Tibial artery (tissue), 4 donors: ENCODE measurements at places on chromosomes 4 and X.

DNA sequence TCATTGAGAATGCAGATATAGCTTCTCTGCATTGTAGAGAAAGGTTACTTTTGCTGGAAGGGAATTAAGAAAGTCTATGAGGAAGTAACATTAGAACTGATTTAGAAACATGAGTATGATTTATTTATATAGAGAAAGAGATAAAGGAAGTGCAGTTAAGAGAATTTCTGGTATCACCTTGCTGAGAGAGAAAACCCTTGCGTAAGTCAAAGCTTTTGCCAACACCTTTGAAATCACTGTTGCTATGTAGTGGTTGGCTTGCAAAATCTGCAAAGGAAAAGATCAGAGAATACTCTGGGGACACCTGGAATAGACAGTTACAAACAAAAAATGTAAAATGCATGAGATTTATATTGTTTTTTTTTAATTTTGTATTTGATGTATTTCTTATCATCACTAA, 137.3 kb upstream of the RXFP1 start:
- H3K4me3 ChIP-seq, result no peak overlapping the region
- no peaks in the 10 kb centered on the region for H3K4me1 ChIP-seq
- no peak overlapping the region for H3K27ac ChIP-seq
- no peak for DNase-seq
- H3K27me3 ChIP-seq, result no peaks in the 10 kb centered on the region

- no peaks in the 10 kb centered on the region for H3K36me3 ChIP-seq
- no peaks in the 10 kb centered on the region for H3K4me1 ChIP-seq
- DNase-seq, result no peak
- no peak overlapping the region for H3K4me3 ChIP-seq
Observed at GRCh38 chr4:20589436-20589835, 110.8 kb upstream of the PACRGL start.

DNA sequence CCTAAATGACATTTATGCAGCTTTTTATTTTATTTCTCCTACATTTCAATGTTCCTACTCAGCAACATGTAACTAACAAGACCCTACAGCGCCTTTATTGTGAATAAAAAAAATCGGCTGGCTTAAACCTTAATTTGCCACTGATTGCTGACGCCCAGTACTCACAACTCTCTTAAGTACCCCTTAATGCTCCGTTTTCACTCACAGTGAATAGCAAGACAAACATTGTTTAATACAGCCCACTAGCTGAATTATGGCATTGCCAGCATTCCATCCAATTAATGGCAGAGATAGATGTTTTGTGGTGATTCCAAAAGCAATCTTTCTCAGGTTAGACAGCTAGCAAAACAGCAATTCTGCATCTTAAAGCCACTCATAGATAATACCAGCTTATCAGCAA, 61.1 kb downstream of the PPARGC1A start:
- DNase-seq, result no peak
- no peak overlapping the region for H3K27ac ChIP-seq
- no peaks in the 10 kb centered on the region for H3K36me3 ChIP-seq

GRCh38 chrX:109619771-109620170, 5.2 kb downstream of the KCNE5 start:
- H3K4me1 ChIP-seq, result no peaks in the 10 kb centered on the region
- H3K27me3 ChIP-seq, result no peaks in the 10 kb centered on the region
- no peak for DNase-seq
- no peak overlapping the region for H3K4me3 ChIP-seq

- H3K27ac ChIP-seq, result no peak overlapping the region
- DNase-seq, result no peak
- H3K4me1 ChIP-seq, result no peaks in the 10 kb centered on the region
- no peaks in the 10 kb centered on the region for H3K36me3 ChIP-seq
Observed at GRCh38 chrX:86002076-86002896, 45.1 kb downstream of the CHM start.

DNA sequence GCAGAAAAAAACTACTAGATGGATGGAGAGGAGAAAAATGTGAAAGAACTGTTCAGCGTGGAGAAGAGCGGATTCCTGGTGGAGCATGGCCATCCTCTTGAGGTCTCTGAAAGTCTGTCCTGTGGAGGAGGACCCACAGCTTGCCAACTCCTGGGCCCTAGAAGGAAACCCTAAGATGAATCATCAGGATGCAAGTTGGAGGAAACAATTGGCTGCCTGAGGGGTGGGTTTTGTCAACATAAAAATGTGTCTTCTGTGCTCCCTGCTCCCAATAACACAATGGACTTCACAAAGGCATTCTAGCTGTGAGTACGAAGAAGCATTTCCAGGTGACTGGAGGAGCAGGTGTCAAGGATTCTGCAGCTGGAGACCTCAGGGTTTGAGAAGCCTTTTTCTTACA, 37.2 kb downstream of the CNGA2 start:
- H3K27me3 ChIP-seq, result no peaks in the 10 kb centered on the region
- H3K4me3 ChIP-seq, result no peak overlapping the region
- no peaks in the 10 kb centered on the region for H3K4me1 ChIP-seq
- no peak overlapping the region for H3K27ac ChIP-seq

DNA sequence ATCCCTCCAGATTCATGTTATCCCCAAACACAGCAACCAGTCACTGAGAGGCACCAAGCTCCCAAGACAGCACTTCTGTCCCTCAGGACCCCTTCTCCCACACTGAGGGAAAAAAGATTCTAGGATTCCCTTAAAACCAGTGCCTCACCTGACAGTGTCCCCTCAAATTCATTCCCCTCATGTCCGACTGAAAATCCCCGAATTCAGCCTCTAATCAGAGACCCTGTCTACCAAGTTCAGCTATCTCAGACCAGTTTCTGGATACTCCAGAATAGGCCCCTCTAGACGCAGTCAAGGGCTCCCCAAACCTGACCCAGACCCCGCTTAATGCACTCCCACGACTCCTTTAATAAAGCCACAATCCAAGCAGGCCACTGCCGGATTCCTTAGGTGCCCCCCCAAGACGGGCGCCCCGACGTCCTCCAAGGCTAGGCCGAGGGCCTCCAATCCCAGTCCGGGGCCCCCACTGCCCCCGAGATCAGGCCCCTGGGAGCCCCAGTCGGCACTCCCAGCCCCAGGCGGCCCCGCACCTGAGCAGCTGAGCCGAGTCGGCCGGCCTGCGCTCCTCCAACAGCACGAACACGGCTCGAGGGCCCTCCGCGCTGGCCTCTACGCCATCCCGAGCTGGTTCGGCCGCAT, 457 bp downstream of the TFE3 start:
- peak overlapping the region; percentile 88 for H3K4me3 ChIP-seq
- H3K36me3 ChIP-seq, result peaks cover 20% of the 10 kb centered on the region
- no peaks in the 10 kb centered on the region for H3K4me1 ChIP-seq
- H3K27ac ChIP-seq, result peak overlapping the region; percentile 96

DNA sequence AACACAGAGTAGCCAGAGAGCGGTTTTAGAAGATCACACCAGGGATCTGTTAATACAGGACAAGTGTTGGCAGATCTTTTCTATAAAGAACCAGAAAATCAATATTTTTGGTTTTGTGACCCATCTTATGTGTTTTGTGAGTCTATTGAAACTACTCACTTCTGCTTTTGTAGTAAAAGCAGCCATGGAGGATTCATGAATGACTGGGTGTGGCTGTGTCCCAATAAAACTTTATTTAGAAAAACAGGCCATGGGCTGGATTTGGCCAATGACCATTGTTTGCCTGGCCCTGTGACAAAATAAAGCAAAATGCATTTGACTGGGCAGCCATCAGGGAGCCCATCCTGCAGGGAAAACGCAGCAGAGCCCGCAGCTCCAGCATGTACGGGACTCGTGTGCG, 99.9 kb upstream of the ADRA2C start:
- H3K4me1 ChIP-seq, result no peaks in the 10 kb centered on the region
- no peak overlapping the region for H3K27ac ChIP-seq
- no peaks in the 10 kb centered on the region for H3K36me3 ChIP-seq
- H3K4me3 ChIP-seq, result no peak overlapping the region
- H3K27me3 ChIP-seq, result no peaks in the 10 kb centered on the region
- DNase-seq, result no peak

DNA sequence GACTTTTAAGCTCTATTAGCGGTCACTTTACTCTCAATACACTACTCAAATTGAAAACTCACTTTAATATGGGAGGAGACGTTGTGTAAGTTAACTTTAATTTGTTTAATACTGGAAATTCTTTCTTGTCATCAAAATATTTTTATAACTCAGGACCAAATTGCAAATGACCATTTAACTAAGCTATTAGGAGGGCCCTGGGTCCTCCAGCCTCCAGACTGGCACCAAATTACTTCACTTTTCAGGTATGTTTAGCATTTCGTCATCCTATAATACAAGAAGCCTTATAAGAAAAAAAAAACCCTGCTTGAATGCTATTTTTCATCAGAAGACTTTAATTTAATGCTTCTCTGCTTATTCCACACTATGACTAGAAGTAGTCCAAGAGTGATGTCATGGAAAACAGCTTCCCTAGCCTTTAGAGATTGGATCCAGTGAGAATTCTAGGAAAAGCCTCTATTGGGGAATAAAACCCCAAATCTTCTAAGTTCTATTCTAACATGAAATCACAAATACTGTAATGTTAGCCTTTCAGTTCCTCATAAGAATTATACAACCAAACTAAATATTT, 6.6 kb downstream of the KLHL15 start:
- no peak overlapping the region for H3K4me3 ChIP-seq
- H3K27me3 ChIP-seq, result no peaks in the 10 kb centered on the region
- peaks cover 20% of the 10 kb centered on the region for H3K4me1 ChIP-seq
- no peak overlapping the region for H3K27ac ChIP-seq

DNA sequence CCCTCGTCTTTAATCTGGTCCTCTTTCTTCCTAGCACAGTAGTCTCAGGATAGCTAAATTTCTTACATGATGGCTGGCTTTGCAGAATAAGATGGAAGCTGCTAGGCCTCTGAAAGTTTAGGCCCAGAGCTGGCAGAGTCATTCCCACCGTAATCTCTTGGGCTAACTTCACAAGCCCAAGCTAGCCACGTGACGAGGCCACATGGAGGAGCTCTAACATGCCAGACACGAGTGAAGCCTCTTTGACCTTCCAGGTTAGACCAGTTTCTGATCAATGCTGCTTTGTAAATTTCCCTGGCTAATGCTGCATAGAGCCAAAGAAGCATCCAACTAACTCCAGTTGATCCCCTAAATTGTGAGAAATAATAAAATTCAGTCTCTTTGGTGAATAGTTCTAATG, 9.5 kb upstream of the CENPE start:
- H3K36me3 ChIP-seq, result no peaks in the 10 kb centered on the region
- H3K4me1 ChIP-seq, result no peaks in the 10 kb centered on the region
- DNase-seq, result no peak
- no peak overlapping the region for H3K27ac ChIP-seq
- H3K27me3 ChIP-seq, result no peaks in the 10 kb centered on the region
- H3K4me3 ChIP-seq, result no peak overlapping the region

GRCh38 chrX:35392232-35392631, 405.9 kb upstream of the MAGEB16 start:
- no peak overlapping the region for H3K4me3 ChIP-seq
- no peaks in the 10 kb centered on the region for H3K27me3 ChIP-seq
- H3K27ac ChIP-seq, result no peak overlapping the region
- no peaks in the 10 kb centered on the region for H3K4me1 ChIP-seq

GRCh38 chr4:151541389-151542071, 132.6 kb downstream of the FHIP1A start:
- H3K36me3 ChIP-seq, result no peaks in the 10 kb centered on the region
- no peak for DNase-seq
- H3K4me3 ChIP-seq, result no peak overlapping the region

GRCh38 chrX:53122013-53122412, 28.1 kb downstream of the KANTR start:
- no peaks in the 10 kb centered on the region for H3K4me1 ChIP-seq
- no peak overlapping the region for H3K4me3 ChIP-seq
- no peak overlapping the region for H3K27ac ChIP-seq
- DNase-seq, result no peak
- H3K27me3 ChIP-seq, result no peaks in the 10 kb centered on the region

DNA sequence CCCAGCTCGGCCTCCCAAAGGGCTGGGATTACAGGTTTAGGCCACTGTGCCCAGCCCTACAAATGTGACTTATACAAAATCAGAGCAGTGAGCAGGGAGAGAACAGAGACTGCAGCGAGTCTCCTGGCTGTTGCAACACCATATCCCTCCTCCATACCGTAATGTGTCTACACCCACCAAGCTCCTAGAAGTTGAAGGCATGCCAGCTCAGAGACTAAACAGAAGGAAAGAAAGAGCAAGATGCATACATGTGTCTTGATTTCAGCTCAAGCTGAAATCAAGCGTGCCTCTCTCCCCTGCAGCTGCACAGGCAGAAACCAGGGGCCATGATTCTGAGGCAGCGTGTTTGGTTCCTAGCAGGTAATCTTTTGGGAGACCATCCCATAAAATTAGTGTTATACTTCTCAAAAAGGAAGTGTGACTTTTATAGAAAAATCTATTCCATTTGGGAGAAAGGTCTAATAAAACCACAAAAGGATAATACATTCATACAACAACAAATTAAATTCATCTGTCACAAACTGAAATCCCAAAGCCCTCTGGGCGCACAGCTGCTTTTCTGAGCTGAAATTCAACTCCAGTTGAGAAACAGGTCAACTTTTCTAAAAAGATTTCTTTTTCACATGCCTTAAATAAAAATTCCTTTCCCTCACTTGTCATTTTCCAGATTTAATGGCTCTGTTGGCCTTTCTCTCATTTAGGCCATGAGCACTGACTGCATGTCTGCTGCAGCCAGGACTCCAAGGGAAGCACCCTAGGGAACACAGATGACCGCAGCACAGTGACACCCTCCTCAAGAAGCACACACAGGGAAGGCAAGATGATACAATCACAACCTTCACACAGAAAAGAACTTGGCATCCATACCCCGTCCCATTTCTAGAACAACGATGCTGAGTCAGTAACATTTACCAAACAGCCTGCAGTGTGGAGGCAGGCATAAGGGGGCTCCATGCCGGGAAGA, 34.4 kb downstream of the AFAP1 start:
- no peaks in the 10 kb centered on the region for H3K36me3 ChIP-seq
- peaks cover 68% of the 10 kb centered on the region for H3K4me1 ChIP-seq
- no peaks in the 10 kb centered on the region for H3K27me3 ChIP-seq
- peak; percentile 79 for DNase-seq
- peak overlapping the region; percentile 76 for H3K27ac ChIP-seq
- H3K4me3 ChIP-seq, result peak overlapping the region; percentile 21

GRCh38 chrX:47849778-47850177, 13.1 kb downstream of the ZNF81 start:
- no peak overlapping the region for H3K27ac ChIP-seq
- no peaks in the 10 kb centered on the region for H3K4me1 ChIP-seq
- DNase-seq, result no peak
- H3K4me3 ChIP-seq, result no peak overlapping the region

DNA sequence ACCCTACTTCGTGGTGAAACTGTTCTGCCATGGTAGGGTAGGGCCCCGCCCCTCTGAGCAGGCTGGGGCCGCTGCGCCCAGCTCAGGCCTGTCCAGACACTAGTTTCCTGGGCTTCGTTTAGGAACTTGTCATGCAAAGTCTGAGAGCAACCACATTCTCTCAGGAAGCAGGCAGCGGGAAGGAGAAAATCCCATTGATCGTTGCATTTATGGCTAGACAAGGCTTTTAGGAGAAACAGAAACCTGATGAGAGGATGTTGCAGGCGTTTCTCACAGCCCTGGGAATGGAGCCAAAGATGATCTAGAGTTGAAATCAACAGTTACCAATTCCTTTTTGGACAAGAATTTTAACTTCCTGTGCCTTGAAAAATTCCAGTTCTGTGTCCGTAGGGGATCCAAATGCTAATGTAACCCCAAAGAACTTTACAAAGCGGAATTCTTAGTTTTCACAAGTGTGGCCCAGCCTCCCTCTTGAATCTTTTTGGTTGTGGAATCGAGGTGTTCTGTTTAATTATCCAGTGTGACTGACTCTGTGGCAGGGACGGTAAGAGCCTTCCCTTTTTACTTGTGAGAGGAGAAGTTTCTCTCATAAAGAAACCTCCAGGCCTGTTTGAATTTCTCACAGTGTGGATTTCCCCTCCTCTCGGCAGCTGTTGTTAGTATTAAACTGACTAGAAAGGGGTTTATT, 4.5 kb upstream of the CXCL9 start:
- peak overlapping the region; percentile 40 for H3K27ac ChIP-seq
- no peaks in the 10 kb centered on the region for H3K27me3 ChIP-seq
- DNase-seq, result no peak
- no peaks in the 10 kb centered on the region for H3K36me3 ChIP-seq
- no peaks in the 10 kb centered on the region for H3K4me1 ChIP-seq
- peak overlapping the region; percentile 23 for H3K4me3 ChIP-seq
